ENCODE measurements at places on chromosomes 7 and 10. TPM values are rescaled to one million over a fixed set of nuclear protein-coding genes. Genes with fewer than 3 reads are reported as not detected.

Gene LHPP
- 34.1 TPM for total RNA-seq

Gene PNLIPRP3
- total RNA-seq, result not detected

Gene DIP2C
- total RNA-seq, result 7.5 TPM

Gene CXCL12
- 47.3 TPM for total RNA-seq

Gene AGMO
- total RNA-seq, result 0.42 TPM

Gene CREM
- 40.9 TPM for total RNA-seq

Gene TRIM73
- 0.54 TPM for total RNA-seq

Gene SLC26A5
- 0.49 TPM for total RNA-seq

Gene GBX1
- total RNA-seq, result 1.8 TPM

Gene CALML5
- not detected for total RNA-seq

Gene UPK3BL1
- total RNA-seq, result 12.6 TPM

Gene CLEC2L
- not detected for total RNA-seq

Gene TAS2R38
- total RNA-seq, result 0.24 TPM

All from GM23338 (cell line).